Osteocyte (in vitro differentiated cells): ENCODE measurements at places on chromosomes 12 and 14.

- no peak for DNase-seq
- H3K4me1 ChIP-seq = peaks cover 49% of the 10 kb centered on the region
- no peak overlapping the region for H3K4me3 ChIP-seq
- no peaks in the 10 kb centered on the region for H3K27me3 ChIP-seq
Observed at GRCh38 chr14:51604073-51604472, 47.6 kb upstream of the FRMD6 start.

DNA sequence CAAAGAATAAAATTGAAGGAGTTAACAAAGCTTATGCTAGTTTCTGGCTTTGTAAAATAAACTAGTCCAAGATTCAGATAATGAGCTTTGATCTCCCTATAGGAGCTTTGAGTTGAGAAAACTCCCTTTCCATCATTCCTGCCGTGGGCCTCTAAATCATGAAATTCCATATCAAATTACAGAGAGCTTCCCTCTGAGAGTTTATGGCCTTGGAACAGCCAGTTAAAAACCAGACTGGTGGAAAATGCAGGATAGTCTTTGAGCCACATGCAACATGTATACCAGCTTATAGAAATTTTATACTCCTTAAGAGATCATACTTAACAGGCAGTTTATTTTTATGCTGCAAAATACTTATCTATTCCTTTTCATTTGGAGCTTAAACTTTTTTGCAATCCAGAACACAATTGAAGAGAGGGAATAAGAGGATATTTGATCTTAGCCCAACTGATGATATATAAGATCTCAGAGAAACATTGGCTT is 175.8 kb upstream of the ATP2B1 start:
- no peak overlapping the region for H3K27ac ChIP-seq
- H3K4me1 ChIP-seq = peaks cover 17% of the 10 kb centered on the region
- no peak for DNase-seq
- no peaks in the 10 kb centered on the region for H3K36me3 ChIP-seq
- no peak overlapping the region for H3K4me3 ChIP-seq
- H3K27me3 ChIP-seq = no peaks in the 10 kb centered on the region

GRCh38 chr12:115871714-115872113 is 405.8 kb downstream of the MED13L start:
- H3K4me3 ChIP-seq = no peak overlapping the region
- H3K36me3 ChIP-seq = no peaks in the 10 kb centered on the region
- peaks cover 25% of the 10 kb centered on the region for H3K27me3 ChIP-seq
- H3K27ac ChIP-seq = no peak overlapping the region

GRCh38 chr12:2016862-2017545 is 12.7 kb upstream of the DCP1B start:
- no peak for DNase-seq
- no peak overlapping the region for H3K4me3 ChIP-seq
- H3K27ac ChIP-seq = no peak overlapping the region
- H3K27me3 ChIP-seq = peaks cover 49% of the 10 kb centered on the region

GRCh38 chr14:71141701-71142374 is 234.6 kb downstream of the PCNX1 start:
- peaks cover 5% of the 10 kb centered on the region for H3K4me1 ChIP-seq
- H3K4me3 ChIP-seq = no peak overlapping the region
- no peak overlapping the region for H3K27ac ChIP-seq
- no peaks in the 10 kb centered on the region for H3K36me3 ChIP-seq
- H3K27me3 ChIP-seq = no peaks in the 10 kb centered on the region

DNA sequence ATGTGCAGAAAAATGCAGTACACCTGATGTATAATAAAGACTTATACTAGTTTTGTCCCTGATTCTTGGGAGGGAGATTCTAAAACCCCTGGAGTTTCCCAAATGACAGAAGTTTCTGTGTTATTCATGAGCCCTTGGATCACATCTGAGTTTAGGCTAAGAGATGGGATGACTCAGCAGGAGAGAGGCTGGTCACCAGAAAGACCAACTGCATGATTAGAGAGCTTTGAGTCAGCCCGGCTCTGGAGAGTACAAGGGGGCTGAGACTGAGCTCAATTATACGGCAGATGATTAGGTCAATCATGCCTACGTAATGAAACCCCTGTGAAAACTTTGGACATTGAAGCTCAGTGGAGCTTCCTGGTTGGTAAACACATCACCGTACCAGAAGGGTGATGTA is 174.2 kb downstream of the SSPN start:
- H3K36me3 ChIP-seq = no peaks in the 10 kb centered on the region
- H3K27ac ChIP-seq = no peak overlapping the region
- no peak for DNase-seq
- H3K27me3 ChIP-seq = no peaks in the 10 kb centered on the region

DNA sequence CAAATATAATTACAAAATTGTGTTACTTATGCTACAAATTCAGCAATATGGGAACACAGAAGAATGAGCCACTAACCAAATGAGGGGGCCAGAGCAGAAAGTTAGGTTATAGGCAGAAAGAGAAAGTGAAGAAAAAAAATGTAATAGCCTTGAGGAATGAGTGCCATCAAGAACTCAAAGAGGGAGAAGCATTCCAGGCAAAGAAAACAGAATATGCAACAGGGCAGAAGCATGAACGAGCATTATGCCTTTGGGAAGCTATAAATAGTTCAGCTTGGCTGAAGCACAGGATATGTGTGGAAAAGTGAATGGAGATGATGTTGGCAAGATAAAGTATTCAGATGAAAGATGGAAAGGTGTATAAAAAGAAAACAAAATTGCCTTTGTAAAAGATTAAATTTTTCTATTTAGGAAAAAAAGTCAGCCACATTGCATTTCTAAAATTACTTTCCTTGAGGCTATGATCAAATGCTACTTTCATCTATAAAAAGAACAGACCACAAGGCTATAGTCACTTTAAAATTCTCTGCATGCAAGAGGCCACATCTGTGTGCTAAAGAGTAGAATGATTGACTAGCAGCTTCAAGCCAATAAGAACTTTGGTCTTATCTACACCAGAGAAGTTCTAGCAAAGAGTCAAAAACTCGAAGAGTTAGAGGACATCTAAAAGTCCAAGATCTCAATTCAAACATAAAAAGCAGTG is 193.6 kb upstream of the GARIN6 start:
- H3K4me1 ChIP-seq = no peaks in the 10 kb centered on the region
- H3K36me3 ChIP-seq = no peaks in the 10 kb centered on the region
- H3K4me3 ChIP-seq = no peak overlapping the region
- DNase-seq = no peak

GRCh38 chr14:67815573-67816225 is 691 bp downstream of the ZFYVE26 start:
- H3K36me3 ChIP-seq = peaks cover 17% of the 10 kb centered on the region
- DNase-seq = no peak
- H3K27me3 ChIP-seq = no peaks in the 10 kb centered on the region

DNA sequence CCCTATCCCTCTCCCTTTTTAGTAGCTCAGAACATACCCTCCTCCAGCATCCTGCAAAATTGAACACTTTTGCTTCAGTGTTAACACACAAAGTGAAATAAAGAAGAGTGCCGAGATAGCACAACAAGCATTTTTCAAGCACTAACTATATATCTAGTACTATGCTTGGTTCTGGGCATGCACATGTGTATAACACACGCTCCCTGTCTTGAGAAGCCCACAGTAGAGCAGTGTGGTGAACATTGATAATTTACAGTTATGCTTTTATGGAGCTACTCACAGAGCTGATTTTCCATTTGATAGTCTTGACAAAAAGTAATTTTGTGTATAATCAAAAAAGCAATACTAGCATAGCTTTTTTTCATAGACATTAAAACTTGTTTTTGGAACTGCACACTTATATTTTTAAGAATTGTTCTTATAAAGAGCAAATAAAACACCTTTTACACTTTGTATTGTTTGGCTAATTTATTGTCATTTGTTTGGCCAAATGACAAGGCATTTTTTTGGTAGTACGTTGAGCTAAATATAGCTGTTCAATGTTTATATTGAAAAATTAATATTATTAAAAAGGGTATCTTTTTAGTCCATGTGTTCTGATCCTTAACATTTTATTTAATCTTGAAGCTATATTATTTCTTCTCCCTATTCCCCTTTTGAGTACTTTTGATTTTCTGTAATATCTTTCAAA is 39.7 kb downstream of the LEMD3 start:
- peaks cover 4% of the 10 kb centered on the region for H3K4me1 ChIP-seq
- no peaks in the 10 kb centered on the region for H3K27me3 ChIP-seq
- H3K36me3 ChIP-seq = peaks cover 10% of the 10 kb centered on the region

DNA sequence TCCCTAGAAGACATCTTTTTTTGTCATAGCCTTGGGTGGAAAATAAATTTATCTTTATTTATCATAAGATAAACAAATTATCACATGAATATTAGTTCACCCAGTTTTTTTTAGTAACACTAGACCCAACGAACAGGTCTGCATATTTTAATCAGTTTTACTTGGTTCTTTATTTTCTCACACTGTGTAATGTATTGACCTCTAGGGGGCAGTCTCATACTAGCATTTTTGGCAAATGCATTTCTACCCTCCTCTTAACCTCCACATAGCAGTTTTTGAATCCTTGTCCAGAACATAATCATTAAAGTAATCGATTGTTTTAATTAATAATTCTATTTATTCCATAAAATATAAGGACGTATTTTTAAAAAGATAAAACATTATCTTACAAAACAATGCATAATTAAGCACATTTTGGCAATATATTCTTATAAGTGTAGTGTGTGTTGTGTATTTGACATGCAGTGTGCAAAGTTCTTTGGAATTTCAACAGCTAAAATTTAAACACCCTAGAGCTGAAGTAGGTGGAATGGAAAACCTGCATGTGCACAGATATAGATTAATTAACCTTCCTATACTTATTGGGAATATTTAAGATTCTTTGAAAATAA is 31.6 kb upstream of the PTPRQ start:
- DNase-seq = no peak
- peaks cover 6% of the 10 kb centered on the region for H3K4me1 ChIP-seq
- H3K27me3 ChIP-seq = no peaks in the 10 kb centered on the region
- no peak overlapping the region for H3K4me3 ChIP-seq
- H3K36me3 ChIP-seq = no peaks in the 10 kb centered on the region
- no peak overlapping the region for H3K27ac ChIP-seq

DNA sequence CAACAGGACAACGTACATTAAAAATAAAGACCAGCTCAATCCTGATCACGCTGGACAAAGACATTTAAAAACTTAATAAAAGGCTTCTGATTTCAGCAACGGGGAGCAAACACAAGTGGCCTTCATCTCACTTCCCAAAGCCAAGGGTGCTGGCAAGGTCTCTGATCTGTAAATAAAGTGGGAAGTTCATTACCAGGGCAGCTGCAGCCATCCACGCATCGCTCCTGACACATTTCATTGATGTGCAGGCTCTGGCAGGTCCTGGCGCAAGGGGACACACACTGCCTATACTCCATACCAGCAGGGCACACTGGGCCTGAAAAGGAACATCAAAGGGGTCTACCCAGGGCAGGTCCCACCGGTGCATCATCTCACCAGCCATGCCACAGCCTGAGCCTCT is 51.0 kb downstream of the VWF start:
- no peak for DNase-seq
- H3K4me3 ChIP-seq = no peak overlapping the region
- H3K27me3 ChIP-seq = no peaks in the 10 kb centered on the region
- H3K36me3 ChIP-seq = no peaks in the 10 kb centered on the region

DNA sequence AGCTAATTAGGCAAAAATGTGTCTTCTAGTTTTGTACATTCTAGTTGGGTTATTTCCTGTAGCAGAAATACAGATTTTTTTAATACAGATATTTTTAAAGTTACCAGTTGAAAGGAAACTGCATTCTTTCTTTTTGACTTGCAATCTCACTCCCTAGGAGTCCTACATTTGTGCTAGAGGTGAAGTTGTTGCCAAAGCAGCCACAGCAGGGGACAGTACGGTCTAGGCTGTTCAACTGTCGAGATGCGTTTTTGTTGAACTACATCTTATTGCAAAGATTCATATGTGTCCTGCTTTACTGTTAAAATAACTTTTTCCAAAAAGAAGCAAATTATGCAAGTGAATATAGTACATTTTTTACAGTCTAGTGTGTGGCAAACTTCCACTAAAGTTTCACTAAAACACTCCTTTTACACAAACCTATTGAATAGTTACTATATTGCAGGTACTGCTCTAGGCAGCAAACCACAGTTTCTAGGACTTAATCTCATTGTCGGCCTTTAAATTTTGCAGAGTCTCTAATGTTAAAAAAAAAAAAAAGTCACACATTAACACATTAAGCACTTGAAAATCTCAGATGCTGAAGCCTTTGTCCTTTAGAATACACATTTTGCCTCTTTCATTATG is 30.2 kb upstream of the SRGAP1 start:
- H3K4me3 ChIP-seq = no peak overlapping the region
- H3K27me3 ChIP-seq = no peaks in the 10 kb centered on the region
- no peak for DNase-seq
- H3K27ac ChIP-seq = no peak overlapping the region

DNA sequence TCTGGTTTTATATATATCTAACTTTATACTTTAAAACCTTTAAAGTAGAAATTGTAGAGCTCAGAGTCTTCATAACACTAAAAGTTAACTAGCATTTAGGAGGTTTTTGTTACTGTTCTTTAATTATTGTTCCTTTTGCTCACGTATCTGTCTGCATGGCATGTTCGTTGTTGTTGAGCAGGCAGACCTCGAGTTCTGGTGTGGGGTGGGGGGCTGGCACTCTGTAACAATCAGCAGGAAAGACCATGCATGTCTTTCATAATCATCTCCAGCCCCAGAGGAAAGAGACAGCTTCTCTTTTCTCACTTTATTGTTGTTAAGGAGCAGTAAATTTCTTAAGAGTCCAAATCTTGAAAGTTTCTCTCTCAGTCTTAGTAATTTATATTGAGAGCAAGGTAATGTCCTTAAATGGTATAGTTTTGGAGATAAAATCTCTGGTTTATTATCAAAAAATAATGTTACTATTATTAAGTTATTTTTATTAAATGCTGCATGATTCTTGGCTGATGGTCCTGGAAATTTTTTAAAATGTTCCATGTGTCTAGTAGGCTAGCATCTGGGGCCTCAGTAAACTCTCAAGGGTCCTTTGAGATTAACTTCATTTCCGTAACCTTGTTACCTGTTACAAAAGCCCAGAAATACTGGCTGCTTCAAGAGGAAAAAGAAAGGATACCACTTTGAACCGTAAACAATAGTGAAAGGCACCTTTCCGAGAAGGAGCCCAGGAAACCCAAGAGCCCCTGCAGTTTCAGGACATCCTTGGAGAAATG is 30.3 kb downstream of the CKB start:
- no peaks in the 10 kb centered on the region for H3K27me3 ChIP-seq
- H3K36me3 ChIP-seq = peaks cover 26% of the 10 kb centered on the region
- DNase-seq = no peak
- no peak overlapping the region for H3K4me3 ChIP-seq
- no peak overlapping the region for H3K27ac ChIP-seq
- peaks cover 11% of the 10 kb centered on the region for H3K4me1 ChIP-seq

- no peak for DNase-seq
- H3K27ac ChIP-seq = peak overlapping the region; percentile 18
- no peaks in the 10 kb centered on the region for H3K27me3 ChIP-seq
- no peak overlapping the region for H3K4me3 ChIP-seq
- H3K36me3 ChIP-seq = no peaks in the 10 kb centered on the region
Observed at GRCh38 chr14:50082784-50083466, 33.4 kb downstream of the VCPKMT start.
